SHP77 (cell line): ENCODE measurements at places on chromosomes 3 and 15.
A peak's percentile ranks its signal among the peaks of the same experiment; 100 is the strongest.

GRCh38 chr3:172211123-172211522, 171.7 kb downstream of the FNDC3B start:
- no peak for DNase-seq

DNA sequence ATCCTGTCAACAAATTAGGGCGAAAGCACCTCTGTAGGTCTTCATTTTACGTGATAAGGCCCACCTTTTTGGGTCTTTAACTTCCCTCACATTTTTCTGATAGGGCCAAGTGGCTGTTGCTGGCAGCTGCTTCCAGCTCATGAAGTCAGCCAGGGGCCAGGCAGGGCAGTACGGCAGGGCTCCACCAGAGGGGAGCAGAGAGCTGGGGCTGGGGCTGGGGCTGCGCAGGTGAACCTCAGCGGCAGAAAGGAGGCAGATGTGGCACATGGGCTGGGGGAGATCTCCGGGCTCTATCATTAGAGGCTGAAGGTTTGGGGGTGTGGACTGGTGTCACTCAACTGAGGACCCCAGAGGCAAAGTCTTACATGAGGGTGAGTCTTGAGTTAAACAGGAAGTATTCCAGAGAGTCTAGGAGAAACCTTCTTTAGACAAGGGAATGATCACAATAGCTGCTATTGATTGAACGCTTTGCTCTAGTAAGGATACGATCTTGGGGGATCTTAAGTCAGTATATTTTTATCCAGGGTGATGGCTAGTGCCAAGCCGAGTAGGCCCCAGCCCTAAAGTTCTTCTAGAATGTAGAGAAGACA, 62.8 kb upstream of the MEX3B start:
- peak; percentile 52 for DNase-seq

GRCh38 chr15:41443275-41443674, 26.4 kb downstream of the RTF1 start:
- DNase-seq = no peak

- DNase-seq = no peak
Measured at GRCh38 chr15:58511599-58511987, 79.8 kb downstream of the LIPC start.

- DNase-seq = no peak
Measured at GRCh38 chr15:51054535-51054934, 40.2 kb downstream of the TNFAIP8L3 start.

DNA sequence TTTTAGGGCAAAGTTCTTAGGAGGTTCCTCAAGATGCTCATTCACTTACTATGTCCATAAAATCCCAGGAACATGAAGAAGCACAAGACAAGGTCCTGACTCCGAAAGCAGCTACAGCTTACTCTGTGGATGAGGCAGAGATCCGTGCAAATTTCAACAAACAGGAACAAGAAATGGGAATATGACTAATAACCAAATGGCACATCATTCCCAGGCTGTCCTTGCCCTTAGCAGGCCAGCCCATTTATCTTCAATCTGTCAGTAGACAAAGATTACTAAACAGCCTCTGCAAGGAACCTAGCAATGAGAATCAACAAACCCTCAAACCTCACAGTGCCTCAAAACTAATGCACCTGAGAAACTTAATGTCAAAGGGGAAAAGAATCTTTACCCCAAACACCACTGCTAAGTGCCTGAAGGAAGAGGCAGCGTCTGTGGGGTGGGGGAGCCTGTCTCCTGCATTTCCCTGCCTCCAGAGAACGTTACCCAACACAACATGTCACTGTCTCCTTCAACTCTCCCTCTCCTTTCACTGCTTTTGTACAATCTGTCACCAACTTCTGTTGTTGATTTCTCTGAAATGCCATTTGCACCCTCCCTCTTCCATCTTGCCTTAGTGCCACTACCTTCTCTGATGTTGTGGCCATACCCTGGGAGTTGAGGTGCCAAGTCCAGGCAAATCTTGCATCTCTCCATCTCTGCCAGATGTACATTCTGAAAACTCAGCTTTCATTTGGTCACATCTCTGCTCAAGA, 4.8 kb downstream of the TNFAIP8L3 start:
- no peak for DNase-seq

- DNase-seq = no peak
Measured at GRCh38 chr3:4894891-4895530, 84.2 kb upstream of the BHLHE40 start.

DNA sequence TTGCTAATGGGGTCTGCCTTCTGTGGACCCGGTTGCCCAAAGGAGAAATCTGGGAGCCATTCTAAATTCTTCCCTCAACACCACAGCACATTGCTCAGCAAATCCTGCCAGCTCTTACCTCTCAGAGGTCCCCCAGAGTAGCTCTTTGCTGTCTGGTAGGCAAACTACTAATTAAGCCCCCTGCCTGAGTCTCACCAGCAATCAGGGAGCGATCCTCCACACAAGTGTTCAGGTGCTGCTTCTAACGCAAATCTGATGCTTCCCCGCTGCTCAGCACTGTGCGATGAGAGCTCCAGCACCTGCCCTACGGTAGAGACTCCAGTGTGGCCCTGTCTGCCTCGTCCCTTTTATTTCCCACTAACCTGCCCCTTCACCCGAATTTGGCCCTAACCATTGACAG, 60.5 kb downstream of the HCN4 start:
- DNase-seq = no peak

DNA sequence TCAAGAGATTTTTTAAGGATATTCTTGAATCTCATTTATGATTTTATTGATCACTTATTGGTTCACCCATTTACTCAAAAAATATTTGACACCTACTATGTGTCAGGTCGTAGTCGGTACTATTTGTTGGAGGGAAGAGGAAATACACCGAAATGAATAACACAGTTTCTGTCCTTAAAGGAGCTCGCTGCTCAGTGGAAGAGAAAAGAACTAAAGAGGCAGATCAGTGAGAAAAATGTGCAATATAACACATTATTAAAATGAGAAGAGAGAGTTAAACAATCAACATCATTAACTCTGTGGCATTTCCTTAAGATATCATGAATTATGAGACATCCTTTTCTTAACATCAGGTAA, 56.1 kb upstream of the ADAMTS9 start:
- no peak for DNase-seq

DNA sequence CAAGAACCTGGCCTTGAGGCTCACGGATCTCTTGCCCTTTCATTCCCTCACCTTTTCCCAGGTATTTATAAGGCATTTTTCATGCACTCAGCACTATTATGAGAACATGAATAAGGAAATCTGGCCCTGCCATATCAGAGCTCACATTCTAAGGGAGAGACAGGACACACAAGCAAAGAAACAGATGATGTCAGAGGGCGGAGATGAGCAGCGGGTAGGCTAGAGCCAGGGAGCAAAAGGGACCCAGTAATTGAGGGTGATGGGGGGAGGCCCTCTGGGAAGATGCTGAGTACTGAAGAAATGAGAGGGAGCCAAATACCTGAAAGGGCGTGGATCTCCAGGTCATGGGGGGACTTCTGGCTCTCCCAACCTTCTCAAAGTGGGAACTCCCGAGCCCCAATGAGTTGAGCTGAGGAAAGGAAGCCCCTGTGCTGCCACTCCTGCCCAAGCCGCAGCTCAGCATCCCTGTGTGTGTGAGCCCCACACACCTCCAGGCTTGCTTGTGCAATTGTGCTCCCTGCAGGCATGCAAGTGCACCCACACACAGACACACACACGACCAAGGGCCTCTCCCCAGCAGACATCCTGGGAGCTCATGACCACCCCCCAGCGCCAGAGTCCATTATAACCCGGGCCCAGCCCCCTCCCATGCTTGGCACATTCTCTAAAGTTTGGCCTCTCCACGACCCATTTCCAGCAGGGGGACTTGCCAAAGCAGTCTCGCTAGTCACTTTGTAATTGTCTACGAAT, 81.4 kb upstream of the PXYLP1 start:
- no peak for DNase-seq

DNA sequence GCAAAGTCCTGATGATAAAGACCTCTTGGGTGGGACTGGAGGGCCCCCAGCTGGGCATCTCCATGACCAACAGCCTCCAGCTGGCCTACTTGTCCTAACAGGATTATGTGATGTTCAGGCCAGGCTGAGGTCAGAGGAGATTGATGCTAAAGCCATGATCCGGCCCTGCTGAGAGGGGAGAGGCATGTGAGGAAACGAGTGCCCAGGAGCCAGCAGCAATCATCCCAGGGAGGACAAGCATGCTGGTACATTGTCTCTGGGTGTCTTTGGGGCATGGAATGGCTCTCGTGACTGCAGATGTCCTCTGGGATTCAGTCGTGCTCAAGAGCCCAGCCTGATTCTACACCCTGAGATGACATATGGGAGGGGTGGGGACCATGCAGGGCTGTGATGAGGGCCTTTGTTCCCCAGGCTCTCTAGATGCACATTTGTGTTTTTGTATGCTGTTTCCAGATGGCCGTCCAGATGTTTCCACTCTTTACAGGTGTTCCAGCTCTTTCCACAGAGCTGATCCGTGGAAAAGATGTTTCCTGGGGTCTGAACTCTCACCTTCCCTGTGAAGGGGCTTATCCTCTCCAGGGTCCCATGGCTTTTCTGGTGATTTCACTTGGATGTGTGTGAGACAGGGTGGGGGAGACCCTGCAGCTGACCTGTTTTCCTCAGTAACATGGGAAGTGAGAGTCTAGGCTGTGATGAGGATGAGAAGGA, 20.2 kb downstream of the SLC24A1 start:
- DNase-seq = no peak

GRCh38 chr3:83868909-83869567, 1089.8 kb upstream of the CADM2 start:
- DNase-seq = no peak

DNA sequence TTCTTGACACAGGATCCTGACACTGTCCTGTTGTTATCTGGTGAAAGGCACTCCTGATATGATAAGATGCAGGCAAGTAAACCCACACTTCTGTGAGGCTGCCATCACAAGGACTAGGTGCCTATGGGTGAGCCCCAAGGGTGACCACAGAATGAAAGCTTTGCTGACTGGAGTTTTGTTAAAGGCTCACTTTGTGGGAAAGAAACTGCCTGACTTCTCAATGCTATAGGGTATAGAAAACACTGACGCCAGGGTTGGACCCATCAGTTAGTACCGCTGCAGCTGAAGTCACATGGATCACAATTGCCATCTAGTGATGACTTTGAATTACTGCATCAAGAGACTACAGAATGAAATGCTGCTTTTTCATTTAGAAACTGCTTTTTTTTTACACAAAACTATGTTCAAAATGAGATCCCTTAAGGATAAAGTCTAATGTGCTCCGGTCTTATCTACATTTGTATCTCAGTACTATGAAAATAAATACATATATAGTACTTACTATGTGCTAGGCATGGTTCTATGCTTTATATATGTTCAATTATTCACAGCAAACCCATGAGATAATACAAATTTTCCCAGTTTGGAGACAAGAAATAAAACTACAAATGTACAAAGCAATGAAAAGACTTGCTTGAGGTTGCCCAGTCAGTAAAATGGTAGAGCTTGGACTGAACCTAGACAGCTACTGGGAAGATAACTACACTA, 64.2 kb upstream of the CMSS1 start:
- peak; percentile 24 for DNase-seq

DNA sequence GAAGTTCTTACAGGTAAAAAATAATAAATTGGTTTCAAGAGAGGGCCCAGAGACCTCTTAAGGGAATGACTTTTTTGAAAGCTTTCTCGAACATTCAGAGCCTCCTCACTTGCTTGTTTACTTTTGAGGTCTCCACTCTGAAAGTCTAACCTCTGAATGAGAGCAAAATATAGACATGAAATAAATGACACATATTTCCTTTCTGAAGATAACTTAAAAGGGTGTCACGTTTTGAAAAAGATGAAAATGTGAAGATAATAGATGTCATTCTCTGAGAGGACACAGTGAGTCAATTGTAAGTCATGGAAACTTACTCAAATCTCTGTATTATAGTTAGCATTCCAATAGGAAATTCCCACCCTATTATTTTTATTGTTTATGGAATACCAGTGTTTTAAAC, 44.6 kb downstream of the HACD2 start:
- no peak for DNase-seq

GRCh38 chr3:111197485-111197884, 125.9 kb downstream of the NECTIN3 start:
- DNase-seq = no peak

GRCh38 chr3:8963137-8963853, at the start of gene RAD18:
Gene RAD18 (minus strand): TSS chr3:8963472. CDS start chr3:8963385, 87 bp downstream.
- DNase-seq = peak; percentile 79

GRCh38 chr3:10546181-10546624, 40.8 kb upstream of the ATP2B2 start:
- DNase-seq = no peak

DNA sequence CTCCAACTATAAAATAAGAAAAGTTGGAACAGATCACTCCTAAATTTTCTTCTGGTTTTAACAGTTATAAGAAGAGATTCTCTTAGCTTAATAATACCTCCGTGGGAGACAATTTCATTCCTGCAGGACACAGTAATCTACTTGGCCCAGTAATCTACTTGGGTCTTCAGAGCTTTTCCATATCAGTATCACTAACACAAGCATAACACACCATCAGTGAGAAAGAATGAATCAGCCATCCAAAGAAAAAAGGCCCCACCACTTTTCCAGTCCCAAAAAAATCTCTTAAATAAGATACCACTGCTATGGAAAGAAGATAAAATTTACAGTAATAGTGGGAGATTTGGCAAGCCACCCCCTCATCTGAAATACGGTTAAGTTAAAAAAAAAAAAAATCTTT, 20.2 kb downstream of the SIN3A start:
- DNase-seq = no peak

DNA sequence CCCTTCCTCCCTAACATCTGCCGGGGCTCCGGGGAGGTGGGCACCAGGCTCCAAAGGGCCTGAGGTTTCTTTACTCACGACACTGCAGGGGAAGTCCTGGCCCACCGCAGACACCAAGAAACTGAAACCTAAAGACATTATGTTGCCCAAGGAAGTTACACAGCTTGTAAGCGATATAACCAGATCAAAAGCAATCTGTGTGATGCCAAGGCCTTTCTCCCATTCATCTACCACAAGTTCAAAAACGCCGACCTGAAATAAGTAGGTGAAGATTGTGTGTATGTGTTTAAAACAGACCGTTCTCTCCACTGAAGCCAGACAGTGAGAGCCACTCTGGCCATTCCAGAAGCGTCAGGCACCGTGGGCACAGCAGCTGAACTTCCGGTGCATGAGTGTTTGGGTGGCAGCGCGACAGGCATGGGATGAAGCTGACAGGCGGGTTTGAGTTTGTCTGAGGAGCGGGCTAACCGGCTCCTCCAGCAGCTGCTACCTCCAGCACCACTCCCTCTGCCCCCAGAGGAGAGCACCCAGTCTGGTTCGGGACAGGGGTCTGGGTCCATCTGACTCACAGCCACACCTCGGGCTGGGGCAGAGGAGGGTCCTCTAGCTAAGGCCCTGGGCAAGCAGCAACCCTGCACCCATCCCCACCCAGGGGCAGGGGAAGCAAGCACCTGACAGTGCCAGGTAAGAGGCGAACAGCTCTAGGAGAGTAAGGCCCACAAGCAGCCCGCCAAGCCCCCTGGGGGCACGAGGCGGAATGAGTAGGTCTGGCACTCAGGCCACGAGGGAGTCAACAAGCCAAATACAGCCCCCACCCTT, 1.3 kb downstream of the TNK2 start:
- peak; percentile 44 for DNase-seq

GRCh38 chr3:38454178-38454883, 641 bp downstream of the ACVR2B start:
- peak; percentile 3 for DNase-seq
